NCI-H187 (cell line): ENCODE measurements at places on chromosomes 16 and 17.
A peak's percentile ranks its signal among the peaks of the same experiment; 100 is the strongest.

DNA sequence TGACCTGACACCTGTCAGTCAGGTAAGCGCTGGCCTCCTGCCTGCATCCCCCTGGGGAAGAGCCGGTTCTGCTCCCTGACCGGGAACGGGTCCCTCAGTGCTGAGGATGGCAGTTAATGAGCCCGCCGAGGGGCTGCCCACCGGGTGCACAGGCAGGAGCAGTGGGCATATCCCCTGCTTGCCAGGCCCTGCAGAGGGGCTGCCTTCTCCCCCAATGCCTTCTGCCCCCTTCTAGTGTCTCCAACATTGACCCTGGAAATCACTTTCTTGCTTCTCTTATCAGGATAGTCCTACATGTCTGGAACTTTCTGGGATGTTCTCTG lies 388.5 kb downstream of the SEC14L1 start:
- DNase-seq, result no peak

- no peak for DNase-seq
These were observed 14.4 kb downstream of the NDUFAF8 start for GRCh38 chr17:81253358-81254131.

- DNase-seq, result no peak
These were observed 19.9 kb upstream of the CYTH1 start for GRCh38 chr17:78802008-78802407.

- no peak for DNase-seq
These were observed 12.2 kb downstream of the TSPOAP1 start for GRCh38 chr17:58316260-58316960.

DNA sequence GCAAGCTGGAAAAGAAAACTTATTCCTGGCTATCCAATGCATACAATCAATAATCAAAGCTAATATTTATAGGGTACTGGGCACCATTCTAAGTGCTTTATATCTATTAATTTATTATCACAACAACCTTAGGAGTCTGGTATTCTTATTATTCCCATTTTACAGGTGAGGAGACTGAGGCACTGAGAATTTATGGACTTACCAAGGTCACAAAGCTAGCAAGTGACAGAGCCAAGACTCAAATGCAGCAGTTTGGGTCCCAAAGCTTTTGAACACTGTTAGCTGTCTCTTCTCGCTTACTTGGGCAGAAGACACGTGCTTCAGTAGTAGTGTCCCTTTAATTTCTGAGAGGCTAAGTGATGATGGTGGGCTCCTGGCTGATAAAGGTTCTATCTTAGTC lies 152.6 kb downstream of the AATF start:
- DNase-seq, result no peak

- no peak for DNase-seq
These were observed 235.6 kb upstream of the GSE1 start for GRCh38 chr16:85377388-85378144.

GRCh38 chr17:46976626-46977270 lies 2.3 kb downstream of the RPRML start:
- DNase-seq, result no peak

DNA sequence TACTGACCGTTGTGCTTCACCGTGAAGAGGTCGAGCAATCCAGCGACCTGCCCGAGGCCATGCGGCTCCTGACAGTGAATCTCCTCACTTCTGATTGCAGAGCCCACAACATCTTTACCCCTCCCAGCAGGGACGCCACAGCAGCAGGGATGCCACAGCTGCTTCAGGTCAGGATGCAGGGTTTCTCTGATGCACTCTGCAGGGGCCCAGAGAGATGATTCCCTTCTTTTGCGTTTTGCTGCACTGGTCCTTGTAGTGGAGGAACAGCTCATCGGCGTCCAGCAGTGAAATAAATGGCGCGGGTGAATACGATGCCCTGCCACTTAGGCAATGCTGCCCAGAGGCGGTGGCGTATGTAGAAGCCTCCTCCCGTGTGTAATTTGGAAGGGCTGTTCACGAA lies 5.6 kb downstream of the KIAA0513 start:
- no peak for DNase-seq

- no peak for DNase-seq
These were observed 91.3 kb downstream of the MAF start for GRCh38 chr16:79509211-79509631.

DNA sequence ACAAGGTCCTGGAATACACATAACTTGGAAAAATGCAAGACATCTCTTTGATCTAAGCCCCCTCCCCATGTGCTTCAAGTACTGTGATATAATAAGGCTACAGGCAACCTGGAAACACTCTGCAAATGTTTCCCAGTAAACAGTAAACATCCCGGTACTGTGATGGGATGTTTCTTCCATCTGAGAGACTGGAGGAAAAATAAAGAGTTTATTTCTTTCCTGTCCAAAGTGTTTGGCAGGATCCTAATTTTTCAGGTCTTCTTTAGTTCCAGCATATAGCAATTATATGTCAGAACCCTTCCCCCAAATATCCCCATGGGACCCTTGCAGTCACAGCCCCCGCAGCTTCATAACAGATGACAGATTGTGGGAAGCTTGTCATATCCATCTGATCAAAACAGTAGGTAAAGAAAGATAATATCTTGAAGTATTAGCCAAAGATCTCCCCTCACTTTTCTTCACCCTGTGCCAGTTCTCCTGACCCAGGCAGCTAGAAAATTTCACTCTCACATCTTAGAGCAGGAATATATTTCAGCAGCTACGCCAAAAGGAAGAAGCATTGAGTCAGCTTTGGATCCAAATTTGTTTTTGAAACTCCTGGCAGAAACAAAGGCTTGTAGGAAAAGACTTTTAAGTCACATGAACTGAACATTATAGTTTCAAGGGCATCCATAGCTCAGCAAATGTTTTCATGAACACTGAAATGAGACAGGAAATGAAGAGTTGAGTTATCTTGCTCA lies 141.3 kb downstream of the HS3ST3A1 start:
- no peak for DNase-seq

DNA sequence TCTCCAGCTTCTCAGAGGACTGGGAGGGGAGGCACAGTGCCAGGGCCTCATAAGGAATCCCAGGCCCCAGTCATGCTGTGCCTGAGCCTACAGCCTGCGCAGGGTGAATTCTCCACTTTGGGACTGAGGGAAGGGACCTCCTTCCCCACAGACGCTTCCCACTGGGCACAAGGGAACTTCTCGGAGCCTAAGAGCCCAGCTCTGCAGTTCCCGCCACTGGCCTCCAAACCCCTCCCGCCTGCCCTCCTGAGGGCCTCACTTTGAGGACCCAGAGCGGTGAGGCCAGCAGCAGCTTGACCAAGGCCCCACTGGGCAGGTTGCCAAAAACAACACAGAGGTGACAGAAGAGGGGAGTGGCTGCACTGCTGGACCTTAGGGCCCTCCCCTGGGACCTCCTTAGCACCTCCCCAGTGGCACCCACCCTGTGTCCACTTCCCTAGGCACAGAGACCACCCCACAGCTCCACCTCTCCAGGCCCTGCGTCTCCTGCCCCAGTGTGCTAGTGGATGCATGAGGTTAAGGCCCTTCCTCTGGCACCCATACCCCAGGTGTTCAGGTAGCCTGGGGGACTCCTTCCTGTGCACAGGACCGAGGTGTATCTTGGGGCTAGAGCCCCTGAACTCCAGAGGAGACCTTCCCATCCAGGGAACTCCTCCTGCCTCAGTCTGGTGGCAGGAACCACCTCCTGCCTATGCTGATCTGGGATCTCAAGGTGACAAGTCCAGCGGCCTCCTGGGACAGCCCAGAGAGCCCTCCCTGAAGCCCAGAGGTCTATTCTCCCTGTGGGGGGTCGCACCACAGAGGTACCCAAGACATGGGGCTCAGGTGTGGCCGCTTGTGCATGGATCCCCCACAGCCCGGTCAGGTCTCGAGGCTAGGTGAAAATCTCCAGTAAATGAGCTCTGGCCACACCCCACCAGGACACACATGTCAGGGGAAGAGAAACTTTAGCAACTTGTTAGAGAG lies 3.4 kb downstream of the CASKIN2 start:
- DNase-seq, result no peak

DNA sequence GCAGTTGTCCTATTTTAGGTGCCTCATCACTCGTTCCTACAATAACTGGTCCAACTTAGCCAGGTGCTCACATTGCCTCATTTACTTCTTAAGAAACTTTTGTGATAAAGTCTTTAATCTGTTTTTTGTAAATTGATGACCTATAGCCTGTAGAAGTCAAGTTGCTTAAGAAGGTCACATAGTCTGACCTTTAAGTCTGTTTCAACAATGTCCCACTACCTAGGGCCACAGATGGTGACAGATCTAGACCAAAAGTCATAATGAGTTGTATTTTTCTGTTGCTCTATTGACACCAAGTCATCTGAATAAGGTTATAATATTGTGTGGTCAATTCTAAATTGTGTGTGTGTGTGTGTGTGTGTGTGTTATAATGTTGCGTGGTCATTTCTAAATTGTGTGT lies 45.1 kb downstream of the ABCA9 start:
- DNase-seq, result no peak

DNA sequence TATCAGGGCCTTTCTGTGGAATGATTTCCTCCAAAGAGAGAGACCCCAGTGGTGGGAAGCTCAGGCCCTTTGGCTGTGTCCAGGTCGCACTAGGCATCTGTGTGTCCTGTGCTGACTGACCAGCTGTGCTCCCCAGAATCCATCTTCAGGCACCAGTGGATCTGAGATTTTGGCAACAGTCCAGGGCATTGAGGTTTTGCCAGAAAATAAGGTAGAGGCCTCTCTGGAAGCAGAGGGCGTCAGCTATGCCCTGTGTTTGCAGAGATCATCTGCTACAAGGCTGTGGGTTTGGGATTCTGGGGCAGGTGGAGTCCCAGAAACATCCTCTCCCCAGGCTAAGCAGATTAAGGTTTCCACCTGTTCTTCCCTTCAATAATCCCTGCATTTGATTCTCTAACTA lies 57.5 kb upstream of the TOB1 start:
- no peak for DNase-seq

DNA sequence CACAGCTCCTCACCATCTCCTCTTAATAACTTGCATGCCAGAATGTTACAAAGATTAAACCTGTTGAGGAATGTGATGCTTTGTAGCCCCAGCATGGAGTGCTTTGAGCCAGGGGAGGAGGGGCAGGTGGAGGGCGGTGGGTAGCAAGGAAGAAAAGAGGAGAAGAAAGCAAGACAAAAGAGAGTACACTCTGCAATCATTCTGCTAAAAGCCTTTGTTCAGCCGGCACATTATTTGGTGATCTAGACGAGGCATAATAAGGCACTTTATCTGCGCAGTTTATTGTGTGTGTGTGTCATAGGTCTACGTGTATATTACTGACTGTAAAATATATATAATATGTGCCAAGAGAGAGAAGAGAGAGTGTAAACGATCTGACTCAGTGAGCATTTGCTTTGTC lies 139.1 kb downstream of the SOX9 start:
- no peak for DNase-seq

- DNase-seq, result no peak
These were observed 49.1 kb upstream of the SLC25A19 start for GRCh38 chr17:75338335-75338734.

DNA sequence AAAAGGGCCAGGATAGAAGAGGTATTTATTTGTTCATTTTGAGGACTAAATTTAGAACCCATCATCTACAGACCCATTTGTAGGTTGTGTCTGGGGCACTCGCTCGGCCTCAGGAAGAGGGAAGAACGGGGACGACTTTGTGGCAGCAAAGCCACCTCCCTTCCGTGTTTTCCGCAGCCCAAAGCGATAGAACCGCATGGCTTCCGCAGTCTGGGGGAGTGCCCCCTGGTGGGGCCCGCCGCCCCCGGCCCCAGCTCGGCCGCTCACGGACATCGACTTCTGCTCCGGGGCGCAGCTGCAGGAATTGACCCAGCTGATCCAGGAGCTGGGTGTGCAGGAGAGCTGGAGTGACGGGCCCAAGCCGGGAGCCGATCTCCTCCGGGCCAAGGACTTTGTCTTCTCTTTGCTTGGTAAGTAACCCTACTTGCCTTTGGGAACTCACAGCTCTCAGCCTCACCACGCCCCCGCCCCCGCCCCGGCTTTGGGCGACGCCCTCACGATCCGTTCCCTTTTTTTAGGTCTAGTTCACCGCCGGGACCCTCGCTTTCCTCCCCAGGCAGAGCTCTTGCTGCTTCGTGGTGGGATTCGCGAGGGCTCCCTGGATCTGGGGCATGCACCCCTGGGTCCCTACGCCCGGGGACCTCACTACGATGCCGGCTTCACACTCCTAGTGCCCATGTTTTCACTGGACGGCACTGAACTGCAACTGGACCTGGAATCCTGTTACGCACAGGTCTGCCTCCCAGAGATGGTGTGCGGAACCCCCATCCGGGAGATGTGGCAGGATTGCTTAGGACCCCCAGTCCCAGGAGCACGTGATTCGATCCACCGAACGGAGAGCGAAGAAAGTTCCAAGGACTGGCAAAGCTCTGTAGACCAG lies 681 bp downstream of the TMEM102 start:
- DNase-seq, result no peak

- DNase-seq, result no peak
These were observed 9.3 kb upstream of the TNFRSF17 start for GRCh38 chr16:11955713-11956123.

- DNase-seq, result no peak
These were observed 444.3 kb downstream of the KCNJ2 start for GRCh38 chr17:70613681-70614080.

DNA sequence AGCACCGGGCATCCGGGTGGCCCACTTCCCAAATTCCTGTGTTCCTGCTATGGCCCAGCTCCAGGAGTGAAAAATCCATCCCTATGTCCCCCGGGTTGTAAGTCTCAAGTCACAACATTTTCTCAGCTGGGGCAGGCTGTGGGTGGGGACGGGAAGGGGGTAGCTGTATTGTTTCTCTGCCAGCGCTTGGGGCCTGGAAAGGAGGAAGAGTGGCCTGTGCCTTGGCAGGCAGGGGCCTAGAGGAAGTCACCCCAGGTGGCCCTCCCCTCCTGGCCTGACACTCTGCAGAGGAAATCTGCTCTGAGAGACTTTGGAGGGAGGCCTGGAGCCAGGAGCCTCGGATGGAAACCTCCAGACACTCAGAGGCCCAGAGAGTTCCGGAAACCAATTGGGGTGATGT lies 10.6 kb upstream of the SCN4A start:
- no peak for DNase-seq

DNA sequence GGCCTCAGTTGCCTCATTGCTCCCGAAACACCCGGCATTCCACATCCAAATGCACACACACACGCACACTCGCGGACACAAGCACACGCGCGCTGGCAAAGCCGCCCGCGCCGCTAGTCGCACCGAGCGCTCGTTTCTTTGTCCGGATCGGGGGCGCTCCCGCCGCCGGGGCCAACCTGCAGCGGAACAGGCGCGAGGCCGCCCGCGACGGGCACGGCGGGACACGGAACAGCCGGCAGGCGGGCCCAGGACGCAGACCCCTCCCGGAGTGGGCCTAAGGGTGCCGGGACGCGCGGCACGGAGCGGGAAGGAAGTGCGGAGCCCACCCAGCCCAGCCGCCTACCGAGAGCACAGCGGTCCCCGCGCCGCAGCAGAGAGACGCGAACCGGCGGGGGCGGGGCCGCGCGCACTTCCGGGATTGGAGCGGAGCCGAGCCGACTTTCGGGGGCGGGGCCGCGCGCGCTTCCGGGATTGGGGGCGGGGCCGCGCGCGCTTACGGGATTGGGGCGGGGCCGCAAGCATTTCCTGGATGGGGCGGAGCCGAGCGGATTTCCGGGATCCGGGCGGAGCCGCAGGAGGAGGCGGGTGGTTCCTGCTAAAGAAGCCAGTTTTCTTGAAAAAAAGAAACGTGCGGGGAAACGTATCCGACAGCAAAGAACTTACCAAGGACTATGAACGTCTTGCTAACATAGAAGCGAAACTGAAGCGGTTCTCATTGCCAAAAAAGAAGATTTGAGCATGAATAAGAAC lies at the start of gene CYBC1:
Gene CYBC1 (minus strand): TSS at position 396 of the 750 bp plus-strand sequence. CDS start 1,498 bp downstream, outside the sequence.
- peak; percentile 74 for DNase-seq
